H9 (cell line): ENCODE measurements at places on chromosomes 2 and 18. TPM values are rescaled to one million over a fixed set of nuclear protein-coding genes. Genes with fewer than 3 reads are reported as not detected.

DNA sequence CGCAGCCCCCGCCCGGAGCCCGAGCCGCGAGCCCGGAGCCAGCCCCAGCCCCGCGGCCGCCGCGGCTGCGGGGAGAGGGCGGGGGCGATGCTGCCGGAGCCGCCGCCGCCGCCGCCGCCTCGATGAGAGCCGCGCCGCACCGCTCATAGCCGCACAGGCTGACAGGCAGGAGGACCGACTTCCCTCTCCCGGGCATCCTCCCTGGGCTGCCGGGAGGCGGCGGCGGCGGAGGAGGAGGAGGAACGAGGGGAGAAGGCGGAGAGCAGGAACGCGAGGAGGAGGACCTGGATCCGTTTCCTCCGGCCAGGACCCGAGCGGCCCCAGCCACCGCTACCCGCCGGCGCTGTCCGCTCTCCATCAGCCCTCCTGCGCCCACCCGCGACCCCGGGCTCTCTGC is 370 bp downstream of the KLHL29 start:
- H3K27ac ChIP-seq: no peak overlapping the region
- peaks cover 25% of the 10 kb centered on the region; the same call in 1 of the 2 replicates for H3K27me3 ChIP-seq
- peak overlapping the region; percentile 49 for H3K4me3 ChIP-seq
- H3K36me3 ChIP-seq: no peaks in the 10 kb centered on the region

DNA sequence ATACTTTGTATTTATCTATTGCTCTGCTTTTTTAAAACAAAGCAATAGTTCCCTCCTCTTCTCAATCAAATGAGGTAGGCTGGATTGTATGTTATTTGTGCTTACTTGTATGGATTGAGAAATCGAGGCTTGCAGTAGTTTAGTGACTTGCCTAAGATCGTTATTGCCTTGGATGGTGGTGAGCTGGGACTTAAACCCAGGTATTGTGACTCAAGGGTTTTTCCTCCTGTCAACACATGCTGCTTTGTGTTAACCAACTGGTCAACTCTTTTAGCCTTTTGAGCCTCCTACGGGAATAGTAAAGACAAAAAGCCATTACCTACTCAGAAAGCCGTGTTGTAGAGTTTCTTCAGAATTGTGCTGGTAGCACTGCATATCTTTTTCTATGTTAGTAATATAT is 95.2 kb upstream of the THUMPD2 start:
- H3K4me3 ChIP-seq: no peak overlapping the region
- no peaks in the 10 kb centered on the region for H3K27me3 ChIP-seq
- no peak overlapping the region for H3K27ac ChIP-seq
- no peaks in the 10 kb centered on the region for H3K4me1 ChIP-seq

GRCh38 chr2:85134896-85135659 is 1.9 kb downstream of the TCF7L1 start:
- DNase-seq: peak; percentile 91
- no peaks in the 10 kb centered on the region for H3K27me3 ChIP-seq
- H3K4me1 ChIP-seq: peaks cover 20% of the 10 kb centered on the region; the same call in 1 of the 2 replicates
- peak overlapping the region; percentile 88 for H3K4me3 ChIP-seq
- H3K27ac ChIP-seq: peak overlapping the region; percentile 74

GRCh38 chr18:42545825-42546224 is 569.7 kb downstream of the RIT2 start:
- H3K36me3 ChIP-seq: peaks cover 11% of the 10 kb centered on the region
- H3K4me1 ChIP-seq: no peaks in the 10 kb centered on the region
- H3K4me3 ChIP-seq: no peak overlapping the region
- H3K27ac ChIP-seq: no peak overlapping the region

- no peak overlapping the region for H3K27ac ChIP-seq
- H3K36me3 ChIP-seq: no peaks in the 10 kb centered on the region
- no peak overlapping the region for H3K4me3 ChIP-seq
- no peaks in the 10 kb centered on the region; the same call in 1 of the 2 replicates for H3K4me1 ChIP-seq
Observed at GRCh38 chr18:3159830-3160229, 59.9 kb downstream of the MYOM1 start.

DNA sequence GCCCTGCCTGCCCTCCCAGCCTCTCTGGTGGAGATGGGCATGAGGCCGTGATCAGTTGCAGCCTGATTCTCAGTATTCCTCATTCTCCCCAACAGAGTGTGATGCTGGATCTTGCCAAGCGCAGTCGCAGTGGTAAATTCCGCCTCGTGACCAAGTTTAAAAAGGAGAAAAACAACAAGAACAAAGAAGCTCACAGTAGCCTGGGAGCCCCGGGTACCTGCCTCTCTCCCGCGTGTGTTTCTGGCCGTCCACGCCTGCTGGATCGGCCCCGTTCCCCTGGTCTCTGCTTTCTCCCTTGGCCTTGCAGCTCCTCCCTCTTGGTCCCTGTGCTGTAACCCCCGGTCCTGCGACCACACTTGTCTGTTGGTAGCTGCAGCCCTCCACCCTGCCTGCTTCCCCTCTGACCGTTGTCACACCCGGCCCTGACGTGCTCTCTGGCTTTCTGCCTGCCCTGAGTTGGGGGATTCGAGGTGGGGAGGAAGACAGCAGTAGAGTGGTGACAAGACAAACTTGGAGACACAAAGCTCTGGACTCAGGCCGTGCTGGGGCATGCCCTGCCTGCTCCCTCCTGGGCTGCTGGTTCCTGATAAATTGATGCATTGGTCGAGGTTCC is 99.5 kb downstream of the USP40 start:
- H3K4me1 ChIP-seq: no peaks in the 10 kb centered on the region
- H3K27ac ChIP-seq: no peak overlapping the region
- no peak for DNase-seq
- H3K27me3 ChIP-seq: no peaks in the 10 kb centered on the region
- H3K36me3 ChIP-seq: peaks cover 44% of the 10 kb centered on the region

DNA sequence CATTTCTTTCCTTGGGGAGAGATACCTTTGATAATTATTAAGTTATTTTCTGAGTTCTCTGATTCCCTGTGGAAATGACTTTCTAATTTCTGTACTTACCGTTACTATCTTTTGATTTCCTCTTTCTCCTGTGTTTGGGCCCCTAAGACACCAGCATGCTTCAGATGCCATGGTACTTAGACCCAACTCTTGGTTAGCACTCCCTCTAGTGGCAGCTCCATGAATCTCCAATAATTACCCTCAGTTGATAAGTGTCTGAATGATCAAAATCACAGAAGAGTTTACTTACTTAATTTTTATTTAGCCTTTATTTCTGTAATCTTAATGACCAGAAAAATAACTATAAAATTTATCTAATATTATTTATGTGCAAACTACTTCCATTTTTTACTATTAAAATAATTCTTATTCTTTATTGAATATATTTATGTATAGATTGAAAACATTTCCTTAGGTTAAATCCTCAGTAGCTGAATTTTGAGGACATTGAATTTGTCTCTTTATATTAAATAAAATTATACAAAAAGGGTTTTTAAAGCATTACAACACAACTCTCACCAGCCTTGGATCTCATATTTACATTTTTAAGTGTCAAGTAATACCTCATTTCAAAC is 300.4 kb downstream of the KCNS3 start:
- no peak overlapping the region for H3K27ac ChIP-seq
- H3K4me1 ChIP-seq: no peaks in the 10 kb centered on the region
- DNase-seq: peak; percentile 42
- H3K36me3 ChIP-seq: no peaks in the 10 kb centered on the region; the same call in 2 of the 3 replicates

GRCh38 chr2:84495539-84496146 is 20.7 kb upstream of the DNAH6 start:
- no peaks in the 10 kb centered on the region for H3K27me3 ChIP-seq
- DNase-seq: no peak
- H3K4me3 ChIP-seq: no peak overlapping the region

DNA sequence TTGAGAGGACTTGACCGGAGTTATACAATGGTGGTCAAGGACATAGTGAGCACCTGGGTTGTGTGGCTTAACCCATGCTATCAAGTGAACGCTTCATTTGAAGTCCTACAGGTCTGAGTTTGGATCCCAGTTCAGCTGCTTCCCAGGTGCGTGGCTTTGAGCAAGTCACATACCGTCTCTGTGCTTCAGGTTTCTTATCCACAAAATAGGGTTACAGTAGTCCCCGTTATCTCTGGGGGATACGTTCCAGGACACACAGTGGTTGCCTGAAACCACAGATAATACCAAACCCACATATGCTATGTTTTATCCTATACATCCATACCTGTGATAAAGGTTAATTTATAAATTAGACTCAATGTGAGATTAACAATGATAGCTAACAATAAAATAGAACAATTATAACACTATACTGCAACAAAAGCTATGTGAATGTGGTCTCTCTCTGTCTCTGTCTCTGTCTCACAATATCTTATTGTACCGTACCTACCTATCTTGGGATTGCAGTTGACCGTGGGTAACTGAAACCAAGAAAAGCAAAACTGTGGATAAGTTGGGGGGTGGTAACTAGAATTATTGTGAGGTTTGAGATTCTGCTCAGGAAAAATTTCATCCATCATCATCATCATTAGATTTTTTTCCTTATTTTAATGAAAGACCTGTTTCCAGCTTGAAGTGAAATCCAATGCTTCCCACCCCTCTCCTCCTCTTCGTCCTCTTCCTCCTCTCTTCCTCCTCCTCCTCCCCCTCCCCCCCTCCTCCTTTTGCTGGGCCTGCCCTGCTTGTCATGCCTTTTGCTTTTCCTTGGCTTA is 22.7 kb downstream of the LBH start:
- no peak overlapping the region for H3K4me3 ChIP-seq
- no peak for DNase-seq
- H3K27me3 ChIP-seq: no peaks in the 10 kb centered on the region
- H3K27ac ChIP-seq: no peak overlapping the region
- peaks cover 28% of the 10 kb centered on the region for H3K36me3 ChIP-seq
- H3K4me1 ChIP-seq: no peaks in the 10 kb centered on the region

- H3K4me3 ChIP-seq: no peak overlapping the region
- no peak overlapping the region for H3K27ac ChIP-seq
- peaks cover 13% of the 10 kb centered on the region for H3K36me3 ChIP-seq
- no peaks in the 10 kb centered on the region for H3K27me3 ChIP-seq
Observed at GRCh38 chr18:1002653-1003178, 98.0 kb downstream of the ADCYAP1 start.

DNA sequence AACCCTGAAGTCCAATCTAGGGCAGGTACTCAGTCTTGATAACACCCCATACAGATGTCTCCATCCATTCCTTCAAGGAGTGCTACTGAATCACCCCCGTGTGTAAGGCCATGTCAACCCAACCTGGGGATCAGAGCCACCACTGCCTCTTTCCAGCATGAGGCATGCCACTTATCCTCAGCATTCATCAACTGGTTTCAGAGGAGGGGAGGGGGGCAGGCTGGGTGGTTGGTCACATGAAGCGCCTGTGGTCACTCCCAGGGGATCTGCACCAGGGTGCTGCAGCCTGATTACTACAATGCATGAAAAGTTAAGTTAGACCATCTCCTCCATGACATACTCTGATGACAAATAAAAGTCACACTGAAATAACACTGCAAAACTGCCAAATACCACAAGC is 65.0 kb downstream of the UXS1 start:
- H3K27me3 ChIP-seq: no peaks in the 10 kb centered on the region
- no peak overlapping the region for H3K27ac ChIP-seq
- peaks cover 37% of the 10 kb centered on the region for H3K36me3 ChIP-seq
- H3K4me1 ChIP-seq: peaks cover 4% of the 10 kb centered on the region

DNA sequence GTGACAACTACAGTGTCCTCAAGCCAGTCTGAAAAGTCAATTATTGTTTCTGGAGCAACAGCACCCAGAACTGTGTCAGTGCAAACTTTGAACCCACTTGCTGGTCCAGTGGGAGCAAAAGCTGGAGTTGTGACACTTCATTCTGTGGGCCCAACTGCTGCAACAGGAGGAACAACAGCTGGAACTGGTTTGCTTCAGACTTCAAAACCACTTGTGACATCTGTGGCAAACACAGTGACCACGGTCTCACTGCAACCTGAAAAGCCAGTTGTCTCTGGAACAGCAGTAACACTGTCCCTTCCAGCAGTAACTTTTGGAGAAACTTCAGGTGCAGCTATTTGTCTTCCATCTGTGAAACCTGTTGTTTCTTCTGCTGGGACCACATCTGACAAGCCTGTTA is 59.8 kb downstream of the TAF4B start:
- no peaks in the 10 kb centered on the region for H3K4me1 ChIP-seq
- H3K27ac ChIP-seq: no peak overlapping the region
- H3K27me3 ChIP-seq: no peaks in the 10 kb centered on the region
- DNase-seq: no peak
- peaks cover 46% of the 10 kb centered on the region for H3K36me3 ChIP-seq

- H3K27ac ChIP-seq: no peak overlapping the region
- no peaks in the 10 kb centered on the region for H3K36me3 ChIP-seq
- no peak for DNase-seq
- no peaks in the 10 kb centered on the region for H3K4me1 ChIP-seq
Observed at GRCh38 chr2:44269831-44270230, 5.4 kb upstream of the SLC3A1 start.

- H3K36me3 ChIP-seq: no peaks in the 10 kb centered on the region
- H3K27ac ChIP-seq: no peak overlapping the region
- peaks cover 8% of the 10 kb centered on the region; the same call in 1 of the 2 replicates for H3K4me1 ChIP-seq
- H3K4me3 ChIP-seq: no peak overlapping the region
Observed at GRCh38 chr2:205066081-205066480, 520.8 kb downstream of the PARD3B start.

GRCh38 chr18:7749510-7749981 is 182.4 kb downstream of the PTPRM start:
- peaks cover 14% of the 10 kb centered on the region for H3K36me3 ChIP-seq
- H3K4me3 ChIP-seq: no peak overlapping the region
- H3K27me3 ChIP-seq: no peaks in the 10 kb centered on the region

- H3K36me3 ChIP-seq: no peaks in the 10 kb centered on the region
- H3K27ac ChIP-seq: no peak overlapping the region
- H3K4me1 ChIP-seq: no peaks in the 10 kb centered on the region
- H3K27me3 ChIP-seq: no peaks in the 10 kb centered on the region
- H3K4me3 ChIP-seq: no peak overlapping the region
Observed at GRCh38 chr2:227415538-227416424, 28.0 kb upstream of the SCYGR1 start.

- DNase-seq: peak; percentile 71
- no peaks in the 10 kb centered on the region for H3K4me1 ChIP-seq
- no peak overlapping the region for H3K27ac ChIP-seq
- H3K27me3 ChIP-seq: no peaks in the 10 kb centered on the region
Observed at GRCh38 chr2:237072067-237072931, 13.4 kb upstream of the COPS8 start.

DNA sequence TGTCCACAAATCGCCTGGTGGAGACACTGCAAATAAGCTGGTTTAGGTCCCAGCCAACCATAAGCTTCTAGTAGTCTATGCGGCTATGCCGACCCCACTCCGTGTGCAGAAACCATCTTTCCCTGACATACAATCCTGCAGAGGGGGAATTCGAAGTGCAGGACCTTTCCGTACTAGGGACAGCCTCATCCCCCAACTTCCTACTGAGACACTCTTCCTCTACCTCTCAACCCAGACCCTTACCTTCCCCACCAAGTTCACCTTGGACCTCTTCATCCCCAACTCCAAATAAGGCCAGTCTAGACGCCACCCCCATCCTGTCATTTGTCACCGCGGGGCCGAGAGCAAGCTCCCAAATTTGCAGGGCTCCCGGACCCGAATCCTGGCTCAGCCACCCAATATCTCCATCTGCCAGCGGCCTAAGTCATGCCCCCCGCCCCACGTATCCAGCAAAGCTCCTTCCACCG is 496 bp downstream of the SUCLG1 start:
- no peaks in the 10 kb centered on the region; the same call in 1 of the 2 replicates for H3K4me1 ChIP-seq
- H3K27ac ChIP-seq: no peak overlapping the region

DOK6 gene
- total RNA-seq: 0.20 and 0.33 TPM in 2 replicates

TNFRSF11A gene
- total RNA-seq: 7.8 and 8.1 TPM in 2 replicates

SLC23A3 gene
- total RNA-seq: 1.2 and 1.9 TPM in 2 replicates

HOXD1 gene
- not detected in 2 replicates for total RNA-seq

ARL6IP6 gene
- 27.3 and 34.4 TPM in 2 replicates for total RNA-seq

RFTN2 gene
- total RNA-seq: 0.11 and 0.28 TPM in 2 replicates

RAB17 gene
- 25.9 and 31.9 TPM in 2 replicates for total RNA-seq
